ENCODE measurements at places on chromosomes 3 and 15.

DNA sequence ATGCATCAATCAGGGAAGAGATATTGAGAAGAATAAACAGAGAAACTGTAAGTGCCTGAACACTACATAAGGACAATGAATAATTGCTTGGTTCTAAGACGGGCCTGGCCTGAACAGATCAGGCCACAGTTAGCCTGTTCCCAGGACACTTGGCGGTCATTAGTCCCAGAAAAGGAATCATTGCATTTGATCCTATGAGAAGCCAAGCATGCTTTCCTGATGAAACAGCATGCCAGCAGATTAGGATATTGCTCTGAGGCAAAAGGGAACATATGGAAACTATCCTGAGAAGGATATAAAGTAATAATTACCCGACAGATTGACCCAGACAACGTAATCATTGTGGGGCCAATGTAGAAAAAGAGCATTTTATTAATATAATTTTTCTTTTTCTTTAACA, 51.9 kb downstream of the STRIT1 start:
- no peak for DNase-seq

DNA sequence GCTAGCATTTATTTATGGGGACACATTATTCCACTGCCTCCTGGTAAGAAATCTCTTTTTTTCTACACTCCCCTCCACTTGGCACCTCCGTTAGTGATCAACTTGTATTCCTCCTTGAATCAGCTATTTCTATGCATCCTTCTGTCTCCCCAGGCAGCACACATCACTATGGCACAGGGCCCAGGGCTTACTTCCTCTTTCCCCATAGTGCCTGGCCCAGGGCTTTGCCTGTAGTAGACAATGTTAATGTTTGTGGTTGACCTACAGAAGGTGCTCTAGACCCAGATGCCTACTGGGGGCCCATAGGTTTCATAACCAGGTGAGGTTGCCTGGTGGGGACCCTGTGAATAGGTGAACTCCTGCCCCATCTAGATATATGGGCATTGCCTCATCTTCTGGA, 44.9 kb downstream of the EPHB1 start:
- no peak for DNase-seq

DNA sequence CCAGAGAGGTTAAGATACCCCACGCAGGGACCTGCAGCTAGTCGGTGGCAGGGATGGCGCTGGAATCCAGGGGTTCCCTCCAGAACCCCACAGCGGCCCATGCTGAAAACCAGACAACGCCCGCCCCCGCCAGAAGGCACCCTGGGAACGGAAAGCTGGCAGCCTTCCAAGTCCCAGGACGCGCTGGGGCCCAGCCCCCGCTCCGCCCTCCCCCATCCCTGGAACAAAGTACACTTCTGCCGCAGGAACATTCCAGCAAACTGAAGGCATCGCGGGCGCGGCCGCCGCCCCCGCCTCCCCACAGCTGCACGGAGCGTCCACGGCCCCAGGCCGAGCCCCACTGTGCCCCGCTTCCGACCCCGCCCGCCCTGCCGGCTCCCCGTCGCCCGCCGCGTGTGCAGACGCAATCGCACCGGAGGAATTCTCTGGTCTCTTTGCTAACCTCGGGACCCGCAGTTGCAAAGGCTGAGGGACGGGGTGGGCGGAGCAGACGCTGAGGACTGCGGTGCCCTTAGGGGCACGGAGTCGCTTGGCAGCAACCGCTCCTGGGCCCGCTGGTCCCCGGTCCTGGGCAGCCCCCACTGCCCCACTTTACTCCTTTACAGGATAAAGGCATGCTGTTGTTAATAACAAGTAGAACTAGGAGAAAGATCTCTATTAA, 44.8 kb upstream of the RNU6-1 start:
- DNase-seq, result peak; percentile 90

DNA sequence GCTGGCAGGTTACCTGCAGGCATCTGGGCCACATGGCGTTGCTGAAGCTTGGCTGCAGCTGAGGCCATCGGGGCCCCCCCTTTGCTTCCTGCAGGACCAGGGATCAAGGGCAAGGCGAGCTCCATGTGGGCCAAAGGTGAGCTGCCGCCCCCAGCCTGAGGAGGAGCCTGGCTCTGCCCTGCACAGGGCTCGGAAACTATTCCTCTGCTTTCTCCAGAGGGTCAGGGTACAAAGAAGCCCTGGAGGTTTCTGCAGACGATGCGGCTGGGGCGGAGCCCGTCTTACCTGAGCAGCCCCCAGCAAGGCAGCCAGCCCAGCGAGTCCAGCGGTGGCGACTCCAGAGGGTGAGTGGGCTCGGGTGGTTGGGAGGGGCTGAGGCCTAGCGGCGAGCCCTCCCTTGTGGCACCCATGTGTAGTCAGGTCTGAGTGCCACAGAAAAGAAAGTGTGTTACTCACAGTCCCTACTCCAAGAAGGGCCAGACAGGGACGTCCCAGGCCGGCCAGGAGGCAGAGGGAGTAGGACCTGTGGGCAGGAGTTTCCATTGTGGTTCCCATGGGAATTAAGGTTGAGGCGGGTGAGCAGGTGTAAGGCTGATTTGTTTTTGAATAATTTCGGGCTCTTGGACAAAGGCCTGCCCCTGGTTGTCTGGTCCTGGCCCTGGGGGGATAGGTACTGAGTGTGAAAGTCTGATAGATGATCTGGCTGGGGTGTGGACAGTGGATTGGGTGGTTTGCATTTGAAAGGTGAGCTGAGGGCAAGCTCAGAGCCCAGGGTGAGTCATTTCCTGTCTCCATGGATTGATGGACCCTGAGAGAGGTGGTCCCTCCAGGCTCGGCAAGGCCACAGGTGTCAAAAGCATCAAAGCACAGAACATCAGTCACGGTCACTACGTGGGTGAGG, 25.4 kb downstream of the CFAP100 start:
- DNase-seq, result peak; percentile 71

DNA sequence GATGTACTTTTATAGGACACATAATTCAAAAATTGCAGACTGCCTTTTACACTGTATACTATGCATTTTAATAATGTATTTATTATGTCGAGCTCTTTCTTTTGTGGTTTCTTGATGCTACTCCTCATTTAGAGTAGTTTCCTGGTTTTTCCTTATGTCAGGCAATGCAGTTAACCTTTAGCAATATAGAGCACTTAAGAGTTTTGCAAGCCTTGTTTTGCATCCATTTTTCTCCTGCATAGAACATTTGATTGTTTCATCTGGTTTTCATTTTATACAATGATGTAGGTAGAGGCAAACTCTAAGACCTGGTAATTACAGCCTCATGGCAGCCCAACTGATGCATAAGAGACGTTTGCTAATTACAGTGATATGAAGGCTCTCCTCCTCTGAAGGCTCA, 86.3 kb downstream of the PDZRN3 start:
- DNase-seq, result no peak

- no peak for DNase-seq
Observed at GRCh38 chr3:5019411-5020241, 40.4 kb downstream of the BHLHE40 start.

DNA sequence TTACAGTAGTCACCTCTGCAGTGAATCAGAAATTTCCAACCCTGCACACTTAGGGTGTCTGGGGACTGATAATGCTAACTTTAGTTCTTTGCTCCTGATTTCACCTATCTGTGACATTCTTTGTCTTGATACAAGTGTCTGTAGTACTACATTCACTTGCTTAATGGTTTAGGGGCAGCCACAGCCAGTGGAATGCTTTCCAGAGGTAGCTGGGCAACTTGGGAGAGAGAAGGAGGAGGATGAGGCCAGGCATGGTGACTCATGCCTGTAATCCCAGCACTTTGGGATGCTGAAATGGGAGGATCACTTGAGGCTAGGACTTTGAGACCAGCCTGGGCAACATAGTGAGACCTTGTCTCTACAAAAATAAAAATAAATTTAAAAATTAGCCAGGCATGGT, 8.5 kb downstream of the BAHD1 start:
- no peak for DNase-seq

DNA sequence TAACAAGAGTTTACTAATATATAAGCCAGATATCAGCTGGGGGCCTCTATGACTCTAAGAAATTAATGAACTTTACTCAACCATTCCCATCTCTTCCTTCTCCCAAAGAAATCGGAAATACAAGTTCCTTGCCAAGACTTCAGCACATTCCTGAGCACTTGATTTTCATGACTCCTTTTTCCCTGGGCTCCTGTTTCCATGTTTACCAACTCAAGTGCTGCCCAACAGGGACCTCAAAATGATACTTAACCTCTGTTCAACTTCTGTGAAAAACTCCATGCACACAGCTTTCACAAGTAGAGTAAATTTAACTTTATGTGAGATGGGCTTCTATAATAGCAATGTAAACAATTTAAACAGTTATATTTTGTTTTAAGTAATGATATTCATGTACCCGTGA, 315.8 kb upstream of the CDIN1 start:
- DNase-seq, result no peak

DNA sequence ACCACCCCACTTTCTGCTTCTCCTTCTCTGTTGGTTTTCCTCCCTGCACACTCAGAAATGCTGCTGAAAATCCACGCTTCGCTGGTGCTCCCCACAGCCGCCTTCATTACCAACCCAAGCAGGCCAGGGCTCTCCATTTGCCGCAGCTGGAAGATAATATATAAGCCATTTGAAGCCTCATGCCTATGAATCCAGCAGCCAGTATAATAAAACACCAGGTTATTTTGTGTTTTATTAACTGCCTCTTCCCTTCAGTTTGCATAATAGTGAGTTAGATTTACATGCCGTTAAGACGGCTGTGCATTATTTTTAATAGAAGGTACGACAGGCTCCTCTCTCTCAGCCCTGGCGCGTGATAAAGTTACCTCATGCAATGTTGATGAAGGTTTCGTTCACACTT, 86.6 kb downstream of the TOP2B start:
- no peak for DNase-seq

- no peak for DNase-seq
Observed at GRCh38 chr3:38634111-38634510, 15.4 kb downstream of the SCN5A start.

DNA sequence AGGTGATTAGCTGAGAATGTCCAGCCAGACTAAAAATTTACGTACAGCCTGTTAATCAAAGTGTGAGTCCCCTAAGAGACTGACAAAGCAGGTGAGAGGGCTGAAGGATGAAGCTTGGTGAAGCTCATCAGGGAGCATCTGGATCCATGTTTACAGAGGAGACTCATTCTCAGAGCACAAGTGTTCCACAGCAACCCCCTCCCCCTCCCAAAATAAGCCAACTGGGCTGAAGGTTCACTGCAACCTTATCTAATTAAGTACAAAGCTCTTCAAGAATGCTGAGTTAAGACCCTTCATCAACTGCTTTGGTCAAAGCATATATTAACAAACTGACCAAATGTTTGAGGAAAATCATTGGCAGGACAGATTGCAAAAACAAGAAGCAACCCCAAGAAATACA, 262.6 kb upstream of the ZNF385D start:
- no peak for DNase-seq

GRCh38 chr15:41966920-41967465, 5.4 kb downstream of the EHD4 start:
- peak; percentile 56 for DNase-seq

All from coronary artery (tissue), 2 donors.